ENCODE measurements at places on chromosomes 6 and 20.

GRCh38 chr20:42792052-42792451, 397.7 kb downstream of the PTPRT start:
- no peak for DNase-seq

DNA sequence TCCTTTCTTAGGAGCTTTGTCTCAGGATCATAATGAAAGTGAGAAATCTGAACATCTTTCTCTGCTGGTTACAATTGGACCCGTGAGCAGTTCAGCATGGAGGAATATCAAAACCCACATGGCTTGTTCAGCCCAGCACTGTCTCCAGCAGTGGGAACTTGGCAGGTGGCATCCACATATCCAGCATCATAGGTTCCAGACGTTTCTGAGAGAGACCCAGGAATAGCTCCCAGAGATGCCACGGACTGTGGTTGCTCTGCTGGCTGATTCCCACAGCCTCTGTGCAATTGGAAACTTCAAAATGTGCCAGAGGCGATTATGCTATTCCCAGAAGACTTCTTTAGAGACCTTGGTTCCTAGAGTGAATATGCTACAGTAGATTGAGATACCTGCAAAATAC, 76.4 kb downstream of the PHACTR2 start:
- no peak for DNase-seq

- no peak for DNase-seq
Observed at GRCh38 chr6:126718600-126719327, 378.8 kb downstream of the CENPW start.

- DNase-seq: no peak
Observed at GRCh38 chr6:85576476-85576875, 17.2 kb downstream of the SNX14 start.

DNA sequence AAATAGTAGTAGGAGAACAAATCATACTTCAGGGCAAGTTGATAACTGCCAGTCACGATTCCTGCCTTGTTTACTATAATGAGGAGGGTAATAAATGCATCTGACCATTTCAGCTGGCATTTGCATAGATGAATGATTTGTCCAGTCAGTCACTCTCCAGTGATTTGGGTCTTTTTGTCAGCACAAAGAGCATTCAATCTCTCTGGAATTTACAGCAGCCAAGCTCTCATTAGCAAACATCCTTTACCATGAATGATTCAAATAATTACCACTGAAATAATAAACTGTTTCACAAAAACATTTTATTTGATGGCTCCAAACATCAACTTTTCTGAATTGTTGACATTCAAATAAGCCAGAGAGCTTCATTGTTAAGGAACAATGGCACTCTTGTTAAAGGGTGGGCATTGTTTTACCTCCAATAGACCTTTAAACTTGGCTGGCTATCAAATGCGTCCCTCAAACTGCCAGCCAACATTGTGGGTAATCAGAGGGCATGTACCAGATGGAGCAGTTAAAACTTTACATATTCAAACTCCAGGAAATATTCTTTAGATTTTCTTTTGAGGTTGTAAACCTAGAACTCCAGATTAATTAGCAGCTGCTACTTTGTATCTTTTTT, 30.0 kb upstream of the FBXL4 start:
- DNase-seq: no peak

GRCh38 chr6:155216312-155217046, 47.3 kb upstream of the CLDN20 start:
- DNase-seq: no peak

GRCh38 chr20:58930496-58930895, 50.6 kb upstream of the NELFCD start:
- no peak for DNase-seq
